ENCODE measurements at places on chromosomes 1 and 21.
A peak's percentile ranks its signal among the peaks of the same experiment; 100 is the strongest.

GRCh38 chr1:64915381-64916274 lies 50.7 kb downstream of the JAK1 start:
- DNase-seq = no peak

DNA sequence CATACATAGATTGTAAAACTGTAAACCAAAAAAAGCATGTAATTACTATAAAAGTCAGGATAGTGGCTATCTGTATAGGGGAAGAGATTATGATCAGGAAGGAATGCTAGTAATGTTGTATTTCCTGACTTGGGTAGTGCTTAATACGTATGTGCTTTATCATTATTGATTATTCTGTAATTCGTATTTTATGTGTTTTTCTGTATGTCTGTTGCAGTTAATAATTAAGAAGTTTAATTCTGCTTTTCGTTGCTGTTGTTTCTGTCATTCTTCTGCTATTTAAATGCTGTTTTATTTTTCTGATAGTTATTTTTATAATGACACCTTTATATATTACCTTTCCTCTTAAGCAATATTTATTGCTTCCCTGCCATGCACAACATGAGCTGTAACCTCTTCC lies 29.3 kb upstream of the TRIM33 start:
- DNase-seq = no peak

GRCh38 chr1:108000620-108001111 lies 35.7 kb upstream of the VAV3 start:
- DNase-seq = no peak

- DNase-seq = no peak
Measured at GRCh38 chr1:63807046-63807445, 33.2 kb downstream of the ROR1 start.

DNA sequence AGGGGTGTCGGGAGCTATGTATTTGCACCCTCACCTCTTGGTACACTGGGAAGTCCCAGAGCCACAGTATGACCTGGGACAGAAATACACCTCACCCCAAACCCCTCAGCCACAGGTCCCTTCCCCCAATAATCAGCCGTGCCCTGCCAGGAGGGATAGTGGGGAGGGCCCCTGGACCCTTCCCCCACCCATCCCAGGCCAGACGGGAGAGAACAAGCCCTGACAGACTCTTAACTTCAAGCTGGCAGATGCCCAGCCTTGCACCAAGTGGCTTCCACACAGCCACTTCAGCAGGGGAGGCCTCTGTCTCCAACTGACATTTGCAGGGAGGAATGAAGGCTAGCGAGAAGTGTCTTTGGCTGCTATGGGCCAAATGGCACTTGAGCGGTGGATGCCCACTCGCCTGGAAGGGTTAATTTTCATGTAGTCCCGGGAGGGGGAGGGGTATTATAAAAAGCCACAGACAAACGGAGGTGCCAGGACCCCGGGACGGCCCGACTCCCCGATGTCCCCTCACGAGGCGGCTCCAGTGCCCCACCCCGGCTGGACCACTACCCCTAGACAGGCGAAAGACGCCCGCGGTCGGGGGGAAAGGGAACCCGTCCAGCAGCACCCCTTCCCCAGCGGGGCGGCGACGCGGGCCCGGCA lies 495 bp downstream of the SYNC start:
- no peak for DNase-seq

GRCh38 chr1:105101261-105101660 lies 1351.6 kb downstream of the AMY1C start:
- DNase-seq = no peak

GRCh38 chr1:66359269-66359668 lies 174.7 kb upstream of the SGIP1 start:
- no peak for DNase-seq

GRCh38 chr1:199204231-199204630 lies 565.4 kb downstream of the PTPRC start:
- DNase-seq = no peak

GRCh38 chr1:162388615-162389014 lies 7.1 kb downstream of the C1orf226 start:
- no peak for DNase-seq

DNA sequence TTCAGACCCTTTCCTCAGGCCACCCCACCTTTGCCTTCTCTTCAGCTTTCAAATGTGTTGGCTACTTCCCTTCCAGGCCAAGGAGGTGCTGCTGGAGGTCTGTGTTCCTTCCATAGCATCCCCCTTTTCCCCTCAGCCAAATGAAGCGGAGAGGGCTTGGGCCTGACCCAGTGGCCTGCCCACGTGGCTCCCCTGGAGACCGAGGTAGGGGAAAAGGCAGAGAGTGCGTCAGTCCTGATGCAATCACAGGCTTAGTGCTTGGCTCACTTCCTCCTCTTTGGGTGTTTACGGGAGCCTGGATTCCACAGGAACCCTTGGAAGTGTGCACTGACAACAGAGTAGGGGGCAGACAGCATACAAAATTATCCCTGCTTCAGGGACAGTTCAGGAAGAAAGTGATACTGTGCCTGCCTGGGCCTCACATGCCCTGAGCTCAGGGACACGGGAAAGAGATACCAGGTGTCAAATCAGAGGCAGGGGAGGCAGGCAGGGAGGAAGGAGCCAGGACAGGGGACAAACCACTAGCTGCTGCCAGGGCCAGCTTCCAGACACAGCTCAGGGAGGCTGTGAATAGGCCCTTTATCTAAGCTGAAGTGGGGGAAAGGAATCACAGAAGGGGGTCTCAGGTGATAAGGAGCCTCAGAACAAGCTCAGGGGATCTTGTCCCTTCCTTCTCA lies 16.6 kb upstream of the PTP4A2 start:
- DNase-seq = peak; percentile 39

All from activated T-cell treated with anti-CD3 and anti-CD28 coated beads, Interleukin-2, amount 50 U/mL, for 48 hours (primary cell).